NCI-H524 (cell line): ENCODE measurements at places on chromosomes 1 and 21.

DNA sequence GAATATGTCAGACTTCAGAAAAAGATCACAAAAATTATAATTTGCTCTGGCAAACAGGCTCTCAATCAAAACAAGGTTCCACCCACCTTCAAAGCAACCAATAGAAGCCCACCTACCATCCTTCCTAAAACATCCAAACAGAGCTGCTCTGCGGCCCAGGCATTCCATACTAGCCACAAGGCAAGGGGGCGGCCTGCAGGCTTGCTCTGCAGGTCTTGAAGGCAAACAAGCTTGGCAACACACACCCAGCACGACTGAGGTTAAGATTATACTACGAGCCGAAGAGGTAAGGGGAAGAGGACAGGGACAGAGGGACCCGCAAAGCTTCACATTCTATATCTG lies 207.3 kb downstream of the SLC45A1 start:
- DNase-seq = no peak

GRCh38 chr1:185412385-185413087 lies 95.5 kb upstream of the IVNS1ABP start:
- DNase-seq = no peak

DNA sequence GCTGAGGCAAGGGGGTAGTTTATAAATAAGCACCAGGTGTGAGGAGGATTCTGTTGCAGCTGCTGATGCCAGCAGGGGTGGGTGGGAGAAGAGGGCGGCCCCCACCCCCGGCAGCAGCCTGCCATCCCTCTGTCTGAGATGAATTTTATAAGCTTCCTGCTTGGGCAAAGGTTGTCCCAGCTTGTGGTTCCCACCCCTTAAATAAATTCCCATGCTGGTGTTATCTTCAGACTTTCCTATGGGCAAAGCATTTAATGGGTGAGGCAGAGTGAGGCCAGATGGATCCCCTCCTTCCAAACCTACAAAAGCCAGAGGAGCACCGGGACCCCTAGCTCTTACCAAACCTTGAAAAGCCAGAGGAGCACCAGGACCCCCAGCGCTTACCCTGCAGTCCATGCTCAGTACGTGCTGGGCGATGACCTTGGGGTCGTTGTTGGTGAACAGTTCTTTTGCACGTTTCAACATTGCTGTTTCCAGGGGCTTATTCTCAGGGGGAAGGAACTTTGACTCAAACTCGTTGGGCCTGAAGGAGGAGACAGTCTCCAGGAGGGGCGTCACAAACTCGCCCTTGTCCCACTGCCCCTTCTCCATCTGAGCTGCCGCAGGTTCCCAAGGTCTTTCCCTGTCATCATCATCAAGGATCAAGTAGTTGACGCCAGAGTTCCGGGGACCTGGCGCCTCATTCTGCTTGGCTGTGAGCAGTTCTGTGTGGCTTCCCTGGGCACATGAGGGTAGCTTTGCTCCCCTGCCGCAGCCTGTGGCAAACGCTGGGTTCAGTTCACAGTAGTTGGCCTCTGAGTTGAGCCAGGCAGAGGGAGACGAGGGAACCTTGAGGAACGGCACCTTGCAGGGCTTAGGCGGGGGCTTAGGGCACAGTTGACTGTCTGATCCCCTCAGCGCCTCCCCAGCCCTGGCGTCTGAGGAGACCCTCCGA lies 99.5 kb downstream of the BCAR3 start:
- DNase-seq = no peak

DNA sequence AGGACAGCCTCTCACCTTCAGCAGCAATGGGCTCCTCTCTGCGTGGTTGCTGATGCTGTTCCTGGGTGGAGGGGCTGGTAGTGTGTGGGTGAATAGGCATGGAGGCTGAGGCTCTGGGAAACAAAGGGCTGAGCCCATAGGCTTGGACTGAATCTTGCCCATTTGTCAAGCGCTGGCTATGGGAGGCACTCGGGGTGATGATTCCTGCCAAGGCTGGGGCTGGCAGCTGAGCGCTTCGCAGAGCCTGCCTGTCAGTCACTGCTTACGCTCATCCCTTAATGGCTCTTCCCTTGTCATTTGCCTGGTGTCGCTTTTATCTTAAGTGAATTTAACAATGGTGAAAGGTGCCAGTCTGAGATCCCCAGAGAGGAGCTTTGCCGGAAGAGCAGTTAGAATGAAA lies 353.3 kb downstream of the PBX1 start:
- DNase-seq = peak; percentile 23

DNA sequence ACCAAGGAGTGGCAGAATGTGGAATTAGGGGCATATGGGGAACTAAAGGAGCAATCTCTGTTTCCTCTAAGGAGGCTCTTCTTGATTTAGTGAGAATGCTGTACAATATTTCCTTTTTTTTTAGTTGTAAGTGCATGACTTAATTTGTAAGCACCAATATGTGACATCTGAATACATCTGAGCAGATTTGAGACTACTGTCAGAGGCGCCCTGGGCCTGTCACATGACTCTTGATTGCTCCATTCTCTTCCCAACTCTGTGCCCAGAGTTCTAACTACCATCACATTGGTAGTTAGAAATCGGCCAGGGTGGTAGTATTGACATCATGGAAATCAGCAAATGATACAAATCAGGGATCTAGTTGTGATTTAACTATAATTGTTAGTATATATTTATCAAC lies 110.1 kb upstream of the LMO4 start:
- DNase-seq = no peak

GRCh38 chr1:248590055-248590454 lies 7.4 kb downstream of the OR2T10 start:
- no peak for DNase-seq

DNA sequence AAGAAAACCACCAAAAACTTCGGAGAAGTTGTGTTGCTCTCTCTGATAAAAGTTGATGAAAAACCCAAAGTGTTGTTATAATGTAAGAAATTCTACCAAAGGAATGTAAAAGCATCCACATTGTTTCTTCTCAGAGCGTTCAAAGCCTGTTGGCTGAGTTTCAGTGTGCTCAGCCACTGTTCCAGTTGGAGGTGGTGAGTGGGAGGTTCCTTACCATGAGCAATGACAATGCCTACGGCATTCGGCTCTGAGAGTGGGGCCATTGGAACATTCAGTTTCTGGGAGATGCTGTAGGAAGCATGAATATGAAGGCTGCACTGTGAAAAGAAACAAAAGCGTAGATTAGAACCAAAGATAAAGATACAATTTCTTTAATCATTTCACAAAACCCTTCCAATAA lies 20.5 kb upstream of the MYBPHL start:
- DNase-seq = no peak

DNA sequence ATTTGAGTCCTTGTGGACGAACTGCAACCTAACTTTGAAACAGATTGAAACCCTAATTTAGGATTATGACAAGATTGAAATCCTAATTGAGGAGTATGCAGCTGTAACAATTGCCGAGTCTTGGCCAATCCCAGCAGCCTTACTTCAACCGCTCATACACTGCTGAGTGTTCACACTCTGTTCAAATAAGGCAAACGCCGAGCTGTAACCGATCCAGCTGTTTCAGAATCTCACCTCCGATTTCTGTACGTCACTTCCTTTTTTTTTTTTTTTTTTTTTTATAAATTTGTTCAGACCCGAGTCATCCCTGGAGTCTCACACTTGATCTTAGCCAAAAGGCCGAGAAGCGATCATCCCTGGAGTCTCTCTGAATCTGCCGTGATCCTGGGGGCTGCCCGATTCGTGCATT lies 22.3 kb upstream of the ATP5PO start:
- DNase-seq = no peak

DNA sequence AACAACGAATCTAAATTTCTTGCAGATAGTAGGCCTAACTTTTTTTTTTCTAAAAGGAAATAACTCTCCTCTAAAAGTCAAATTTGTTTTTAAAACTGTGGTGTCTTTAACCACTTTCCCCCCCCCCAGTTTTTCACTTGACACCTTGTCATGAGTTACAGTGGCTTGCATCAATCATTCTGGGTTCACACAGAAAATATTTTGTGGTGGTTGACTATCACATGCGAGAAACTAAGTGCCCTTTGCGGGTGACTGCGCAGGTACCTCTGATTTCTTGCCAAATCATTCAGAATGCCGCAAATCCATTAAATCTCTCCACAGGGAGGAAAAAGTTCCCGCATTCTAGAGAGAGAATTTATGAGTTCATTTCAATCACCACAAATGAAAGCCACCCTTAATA lies 23.8 kb upstream of the SAMSN1 start:
- no peak for DNase-seq

DNA sequence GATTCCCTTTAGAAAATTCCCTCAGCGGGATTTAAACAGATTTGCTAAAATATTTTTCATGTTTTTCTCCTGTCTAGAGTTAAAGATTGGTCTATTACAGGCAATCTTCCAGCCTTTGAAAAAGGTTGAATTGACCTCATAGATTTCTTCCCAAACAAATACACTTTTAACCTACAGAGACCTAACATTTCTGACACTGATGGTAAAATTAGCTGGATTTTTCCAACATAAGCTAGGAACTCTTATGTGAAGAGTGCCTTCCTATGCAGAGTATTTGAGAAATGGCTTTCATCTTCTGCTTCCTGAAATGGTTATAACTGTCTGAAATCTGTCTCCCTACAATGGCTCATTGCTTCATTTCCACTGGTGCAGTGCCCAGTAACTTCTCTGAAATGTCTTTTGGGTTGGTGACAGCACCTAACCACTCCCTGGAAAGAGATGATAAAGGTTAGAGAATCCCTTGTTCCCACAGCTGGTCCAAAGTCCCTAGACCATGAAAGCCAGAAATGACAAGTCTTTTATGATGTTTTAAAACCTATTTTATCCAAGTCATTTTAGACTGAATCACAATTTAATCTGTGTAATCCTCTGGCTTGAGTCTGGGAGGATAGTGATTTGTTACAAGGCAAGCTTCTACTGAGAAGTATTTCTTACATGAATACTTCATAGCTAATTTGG lies 269.4 kb downstream of the BACH1 start:
- no peak for DNase-seq

- DNase-seq = no peak
These were observed 330.3 kb upstream of the SNX7 start for GRCh38 chr1:98331243-98331642.

DNA sequence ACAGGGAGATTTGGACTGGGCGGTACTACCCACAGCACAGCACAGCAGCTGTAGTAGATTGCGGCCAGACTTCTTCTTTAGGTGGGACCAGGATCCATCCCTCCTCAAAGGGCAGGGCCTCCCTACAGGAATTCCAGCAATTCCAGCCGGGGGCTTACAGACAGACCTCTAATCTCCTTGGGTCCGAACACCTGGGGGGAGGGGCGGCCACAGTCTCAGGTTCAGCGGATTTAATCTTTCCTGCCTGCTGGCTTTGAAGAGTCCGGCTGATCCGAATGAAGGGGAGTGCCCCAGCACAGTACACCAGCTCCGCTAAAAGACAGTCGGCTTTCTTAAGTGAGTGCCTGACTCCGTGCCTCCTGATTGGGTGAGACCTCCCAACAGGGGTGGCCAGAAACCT lies 1708.5 kb downstream of the BRINP3 start:
- no peak for DNase-seq

GRCh38 chr1:150622303-150622975 lies 7.0 kb downstream of the ENSA start:
- DNase-seq = no peak

DNA sequence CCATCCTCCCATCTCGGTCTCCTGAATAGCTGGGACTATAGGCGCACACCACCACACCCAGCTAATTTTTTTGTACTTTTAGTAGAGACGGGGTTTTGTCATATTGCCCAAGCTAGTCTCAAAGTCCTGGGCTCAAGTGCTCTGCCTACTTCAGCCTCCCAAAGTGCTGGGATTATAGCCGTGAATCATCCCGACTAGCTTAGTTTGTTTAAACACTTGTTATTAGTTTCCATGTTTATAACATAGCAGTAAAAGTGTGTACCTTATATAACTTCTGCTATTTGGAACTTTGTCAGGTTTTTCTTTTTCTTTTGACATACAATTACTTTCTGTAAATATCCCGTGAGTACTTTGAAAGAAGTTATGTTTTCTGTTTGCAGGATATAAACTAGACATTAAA lies 60.6 kb upstream of the C1orf21 start:
- DNase-seq = no peak

- DNase-seq = no peak
These were observed 76.6 kb downstream of the ADCY10 start for GRCh38 chr1:167837326-167837725.

GRCh38 chr1:239178961-239179360 lies 207.4 kb upstream of the CHRM3 start:
- no peak for DNase-seq

DNA sequence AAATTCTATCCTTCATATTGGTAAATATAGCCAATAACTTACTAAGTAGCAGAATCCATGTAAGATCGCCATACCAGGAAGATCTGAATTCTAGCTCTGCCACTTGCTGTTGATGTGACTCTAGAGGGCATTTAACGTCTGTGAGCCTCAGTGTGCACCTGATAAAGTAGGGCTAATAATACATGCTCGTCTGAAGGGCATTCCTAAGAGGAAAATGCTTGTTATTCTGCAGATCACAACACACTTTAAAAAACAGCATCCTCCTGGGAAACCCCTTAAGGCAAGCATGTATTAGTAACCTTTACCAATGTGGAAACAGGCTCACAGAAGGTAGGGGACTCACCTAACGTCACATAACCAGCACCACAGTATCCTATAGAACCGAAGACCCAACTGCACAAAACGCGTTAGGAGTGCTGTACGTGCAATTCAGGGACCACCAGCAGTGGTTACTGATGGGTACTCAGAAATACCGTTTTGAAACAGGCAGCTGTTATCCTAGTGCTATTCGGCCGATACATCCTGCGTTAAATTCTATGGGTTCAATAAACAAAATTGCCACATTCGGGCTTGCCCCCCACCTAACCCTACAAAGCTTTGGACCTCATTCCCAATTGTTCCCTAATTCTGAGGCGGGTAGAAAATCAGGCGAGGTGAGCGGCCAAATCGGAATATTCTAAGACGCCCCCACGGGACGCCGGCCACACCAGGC lies 758 bp downstream of the DEPDC1 start:
- peak; percentile 3 for DNase-seq

DNA sequence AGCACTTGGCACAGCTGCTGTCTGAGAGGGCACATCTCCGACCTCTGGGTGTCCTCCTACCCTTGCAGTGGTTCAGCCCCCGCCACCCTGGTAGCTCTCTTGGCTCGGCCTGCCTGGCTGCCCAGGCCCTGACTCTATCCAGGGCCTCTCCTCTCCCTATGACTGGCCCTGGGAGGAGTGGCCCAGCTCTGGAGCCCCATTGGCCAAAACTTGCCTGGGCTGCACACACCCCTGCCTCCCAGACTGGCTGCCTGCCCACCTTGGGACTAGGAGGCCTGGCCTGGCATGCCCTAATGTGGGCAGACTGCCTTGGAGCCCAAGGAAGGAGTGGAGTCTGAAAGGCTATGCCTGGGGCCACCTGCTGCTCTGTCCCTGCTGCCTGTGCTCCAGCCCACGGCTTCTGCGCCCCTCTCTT lies 33.6 kb downstream of the ACOT11 start:
- DNase-seq = no peak

DNA sequence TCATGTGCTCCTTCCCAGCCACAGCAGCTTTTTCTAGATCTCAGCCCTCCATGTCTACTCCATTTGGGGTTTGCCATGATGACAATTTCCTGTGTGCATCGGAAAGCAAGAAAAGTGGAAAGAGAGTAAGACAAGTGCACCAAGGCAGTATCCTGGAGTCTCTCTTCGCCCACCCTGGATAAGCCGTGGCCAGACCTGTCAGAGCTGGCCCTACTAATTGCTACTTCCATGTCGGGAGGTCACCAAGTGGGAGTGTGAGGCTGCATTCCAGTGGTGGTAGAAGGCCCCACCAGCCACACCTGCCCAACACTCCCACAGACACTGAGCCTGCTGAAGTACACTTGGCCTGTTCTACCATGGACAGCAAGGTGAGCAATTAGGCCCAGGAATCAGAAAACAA lies 14.0 kb upstream of the LORICRIN start:
- DNase-seq = no peak
